Aorta (tissue), 5 donors: ENCODE measurements at places on chromosomes 3 and 15. TPM values are rescaled to one million over a fixed set of nuclear protein-coding genes. Genes with fewer than 3 reads are reported as not detected.

DNA sequence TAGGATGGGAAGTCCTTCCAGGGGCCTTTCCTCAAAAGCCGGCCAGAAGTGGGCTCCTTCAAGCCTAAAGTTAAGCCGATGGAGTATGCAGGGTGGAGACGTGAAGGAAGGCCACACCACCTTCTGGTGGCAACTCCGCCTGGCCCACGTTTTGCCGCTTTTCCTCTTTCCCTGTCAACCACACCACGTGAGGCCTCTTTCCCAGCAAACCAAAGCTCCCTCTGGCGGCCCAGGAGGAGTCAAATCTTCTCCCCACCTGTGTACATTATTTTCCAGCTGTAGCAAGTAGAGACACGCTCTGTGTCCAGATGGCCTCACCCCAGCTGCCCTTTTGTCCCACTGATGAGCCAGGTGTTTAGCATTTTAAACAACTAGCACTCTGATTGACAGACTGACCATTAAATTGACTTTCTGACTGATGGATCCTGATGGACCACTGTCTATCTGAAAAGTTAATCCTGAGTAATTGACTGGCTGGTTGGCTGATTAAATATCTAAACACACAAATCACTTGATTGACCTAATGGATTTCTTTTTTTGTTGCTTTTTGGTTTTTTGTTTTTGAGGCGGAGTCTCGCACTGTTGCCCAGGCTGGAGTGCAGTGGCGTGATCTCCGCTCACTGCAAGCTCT, 59.6 kb upstream of the ZBTB38 start:
- H3K4me1 ChIP-seq, result no peaks in the 10 kb centered on the region
- peak; percentile 85 for DNase-seq
- H3K36me3 ChIP-seq, result no peaks in the 10 kb centered on the region
- no peak overlapping the region for H3K27ac ChIP-seq
- no peak overlapping the region for H3K4me3 ChIP-seq

The CNTN6 gene
- 0.26 TPM for total RNA-seq

The PTX3 gene
- 68.2 TPM for total RNA-seq

The CX3CR1 gene
- 6.5 TPM for total RNA-seq

GRCh38 chr15:49906966-49907365, 212.1 kb downstream of the ATP8B4 start:
- no peaks in the 10 kb centered on the region for H3K36me3 ChIP-seq
- no peak overlapping the region for H3K4me3 ChIP-seq
- H3K27ac ChIP-seq, result no peak overlapping the region
- H3K27me3 ChIP-seq, result no peaks in the 10 kb centered on the region
- peaks cover 4% of the 10 kb centered on the region for H3K4me1 ChIP-seq

GRCh38 chr3:117681619-117682018, 972.0 kb downstream of the TUSC7 start:
- H3K27ac ChIP-seq, result no peak overlapping the region
- H3K4me1 ChIP-seq, result peaks cover 3% of the 10 kb centered on the region
- no peak for DNase-seq
- no peaks in the 10 kb centered on the region for H3K36me3 ChIP-seq

GRCh38 chr3:3632449-3632848, 166.8 kb upstream of the LRRN1 start:
- H3K36me3 ChIP-seq, result no peaks in the 10 kb centered on the region
- H3K27ac ChIP-seq, result no peak overlapping the region
- no peak for DNase-seq
- no peaks in the 10 kb centered on the region for H3K27me3 ChIP-seq
- no peak overlapping the region for H3K4me3 ChIP-seq

The GORASP1 gene
- total RNA-seq, result 62.2 TPM

DNA sequence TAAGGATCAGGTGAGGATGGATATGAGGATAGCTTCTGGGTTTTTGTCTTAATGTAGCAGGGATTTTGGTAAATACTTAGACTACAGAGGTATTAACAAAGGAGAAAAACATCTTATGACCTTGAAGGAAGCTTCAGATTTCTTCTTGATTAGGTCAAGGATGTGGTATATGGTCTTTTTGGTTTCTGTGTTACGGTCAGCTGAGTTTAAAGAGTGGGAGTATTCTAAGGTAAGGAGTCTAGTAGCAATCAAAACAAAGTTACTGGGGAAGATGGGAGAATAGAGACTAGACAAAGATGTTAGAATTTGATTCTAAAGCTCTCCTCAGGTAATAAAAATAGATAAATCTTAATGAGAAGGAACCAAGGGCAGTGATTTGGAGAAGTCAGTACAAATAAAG, 6.2 kb downstream of the HMG20A start:
- H3K4me3 ChIP-seq, result no peak overlapping the region
- H3K27ac ChIP-seq, result no peak overlapping the region
- no peaks in the 10 kb centered on the region for H3K36me3 ChIP-seq
- DNase-seq, result no peak

The SCAANT1 gene
- not detected for total RNA-seq

DNA sequence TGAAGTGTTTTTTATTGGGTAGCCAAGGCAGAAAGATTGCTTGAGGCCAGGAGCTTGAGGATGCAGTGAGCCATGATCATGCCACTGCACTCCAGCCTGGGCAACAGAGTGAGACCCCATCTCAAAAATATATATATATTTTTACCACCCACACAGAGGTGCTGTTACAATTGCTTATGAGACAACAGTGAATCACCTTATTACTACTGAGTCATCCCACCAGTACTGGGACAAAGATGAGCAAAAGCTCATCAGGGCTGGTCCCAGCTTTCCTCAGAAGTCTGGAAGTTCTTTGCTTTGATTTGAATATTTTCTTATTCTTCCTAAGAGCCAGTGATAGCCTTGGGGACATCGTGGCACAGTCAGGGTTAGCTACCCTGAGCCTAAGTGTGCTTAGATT, 207.7 kb downstream of the SOX2 start:
- no peak overlapping the region for H3K27ac ChIP-seq
- peaks cover 2% of the 10 kb centered on the region for H3K27me3 ChIP-seq
- H3K4me1 ChIP-seq, result no peaks in the 10 kb centered on the region
- DNase-seq, result no peak

The FBXL22 gene
- total RNA-seq, result 18.6 TPM

GRCh38 chr3:61580982-61581643, 19.7 kb downstream of the PTPRG start:
- H3K4me1 ChIP-seq, result no peaks in the 10 kb centered on the region
- H3K4me3 ChIP-seq, result no peak overlapping the region
- no peaks in the 10 kb centered on the region for H3K27me3 ChIP-seq
- no peaks in the 10 kb centered on the region for H3K36me3 ChIP-seq
- peak overlapping the region; percentile 5 for H3K27ac ChIP-seq
- DNase-seq, result no peak

The CORO2B gene
- 9.2 TPM for total RNA-seq

The TRAIP gene
- total RNA-seq, result 0.94 TPM

DNA sequence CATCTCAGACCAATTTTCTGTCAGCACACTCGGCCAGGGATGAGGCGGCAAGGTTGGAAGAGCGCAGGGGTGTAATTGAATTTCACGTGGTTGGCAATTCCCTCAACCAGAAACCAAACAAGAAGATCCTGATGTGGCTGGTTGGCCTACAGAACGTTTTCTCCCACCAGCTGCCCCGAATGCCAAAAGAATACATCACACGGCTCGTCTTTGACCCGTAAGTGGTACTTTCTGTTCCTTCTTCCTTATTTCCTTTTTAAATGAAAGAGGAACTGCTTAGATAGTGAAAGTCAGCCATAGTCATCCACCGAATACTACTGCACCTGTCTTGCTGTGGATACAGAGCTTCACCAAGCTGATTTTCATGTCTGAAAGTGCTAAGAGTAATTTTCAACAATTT, 60.1 kb downstream of the SGO1 start:
- H3K27me3 ChIP-seq, result no peaks in the 10 kb centered on the region
- peaks cover 10% of the 10 kb centered on the region for H3K36me3 ChIP-seq
- H3K4me3 ChIP-seq, result no peak overlapping the region
- no peak overlapping the region for H3K27ac ChIP-seq
- DNase-seq, result peak; percentile 60

- no peak overlapping the region for H3K4me3 ChIP-seq
- DNase-seq, result no peak
- H3K27me3 ChIP-seq, result no peaks in the 10 kb centered on the region
Measured at GRCh38 chr3:131988209-131988608, 46.6 kb downstream of the CPNE4 start.

The IL17RB gene
- 0.52 TPM for total RNA-seq

- no peak overlapping the region for H3K27ac ChIP-seq
- H3K27me3 ChIP-seq, result no peaks in the 10 kb centered on the region
- DNase-seq, result no peak
- H3K36me3 ChIP-seq, result no peaks in the 10 kb centered on the region
- no peak overlapping the region for H3K4me3 ChIP-seq
Measured at GRCh38 chr15:39553947-39554693, 26.8 kb upstream of the THBS1 start.

The LRRN1 gene
- total RNA-seq, result 4.8 TPM

DNA sequence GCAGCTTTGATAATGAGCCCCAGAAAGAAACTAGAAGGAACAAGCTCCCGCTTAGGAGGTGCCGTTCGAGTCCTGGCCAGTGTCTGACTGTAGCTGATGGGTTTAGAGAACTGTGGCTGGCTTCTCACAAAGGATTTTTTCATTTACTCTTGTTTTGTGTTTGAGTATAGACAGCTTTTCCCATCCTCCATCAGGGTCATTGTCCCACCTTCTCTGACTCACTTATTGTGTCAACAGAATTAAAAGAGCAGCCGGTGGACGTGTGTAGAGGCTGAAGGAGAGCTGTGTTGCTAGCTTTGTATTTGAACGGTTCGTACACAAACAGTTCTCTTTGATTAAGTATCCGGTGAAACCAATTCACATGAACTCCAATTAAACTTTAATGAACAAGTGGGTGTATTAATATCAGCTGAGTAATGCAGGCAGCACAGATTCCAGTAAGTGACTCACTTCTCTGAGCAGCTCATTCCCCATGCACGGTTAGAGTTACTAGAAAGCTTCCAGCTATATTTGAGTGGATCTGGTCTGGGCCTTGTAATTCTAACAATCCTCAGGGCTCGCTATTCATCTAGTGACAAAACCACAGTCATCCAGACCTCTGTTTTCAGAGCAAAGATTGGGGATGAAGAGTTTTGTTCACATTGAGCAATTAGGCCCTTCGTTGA, 141.0 kb downstream of the LPP start:
- no peak for DNase-seq
- no peaks in the 10 kb centered on the region for H3K36me3 ChIP-seq
- H3K27me3 ChIP-seq, result no peaks in the 10 kb centered on the region
- H3K27ac ChIP-seq, result peak overlapping the region; percentile 59

- no peaks in the 10 kb centered on the region for H3K4me1 ChIP-seq
- no peak for DNase-seq
- no peak overlapping the region for H3K27ac ChIP-seq
- H3K4me3 ChIP-seq, result no peak overlapping the region
- no peaks in the 10 kb centered on the region for H3K27me3 ChIP-seq
Measured at GRCh38 chr3:59759298-59760031, 709.6 kb upstream of the CFAP20DC start.

The SERPINI1 gene
- 13.5 TPM for total RNA-seq

DNA sequence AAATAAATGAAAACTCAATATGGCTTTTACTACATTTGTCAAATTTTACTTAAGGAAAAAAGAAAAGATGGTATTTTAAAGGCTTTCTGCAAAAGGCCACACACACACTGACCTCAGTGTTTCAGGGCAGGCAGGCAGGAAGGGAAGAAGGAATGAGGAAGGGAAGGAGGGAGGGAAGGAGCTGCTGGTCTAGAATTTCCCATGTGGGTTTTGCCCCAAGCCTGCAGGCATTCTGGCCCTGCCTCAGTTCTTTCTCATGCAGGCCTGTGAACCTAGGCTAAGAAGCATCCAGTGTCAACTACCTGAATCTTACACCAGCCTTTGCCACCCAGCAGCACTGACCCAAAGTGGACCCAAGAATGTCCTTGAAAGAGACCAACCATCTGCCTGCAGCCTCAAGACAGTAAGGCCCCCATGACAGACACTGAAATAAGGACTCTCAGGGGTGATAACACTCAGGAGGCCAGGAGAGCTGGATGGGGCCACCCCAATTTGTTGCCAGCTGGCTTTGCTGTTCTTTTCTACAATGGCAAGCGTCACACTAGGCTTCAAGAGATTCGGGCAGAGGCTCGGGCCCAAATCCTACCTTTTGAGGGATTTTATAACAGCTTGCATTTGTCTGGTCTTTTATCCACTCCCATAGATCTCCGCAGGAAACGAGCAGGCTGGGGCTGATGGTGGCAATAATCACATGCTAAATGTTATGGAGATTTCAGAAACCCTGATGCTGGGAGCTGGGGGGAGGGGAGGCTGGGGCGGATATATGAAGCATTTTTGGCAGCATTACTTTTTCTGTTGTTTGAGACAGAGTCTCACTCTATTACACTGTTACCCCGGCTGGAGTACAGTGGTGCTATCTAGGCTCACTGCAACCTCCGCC, 51.4 kb downstream of the XXYLT1 start:
- H3K27me3 ChIP-seq, result no peaks in the 10 kb centered on the region
- no peak overlapping the region for H3K4me3 ChIP-seq
- DNase-seq, result no peak
- H3K36me3 ChIP-seq, result no peaks in the 10 kb centered on the region

- DNase-seq, result no peak
- H3K36me3 ChIP-seq, result no peaks in the 10 kb centered on the region
- no peaks in the 10 kb centered on the region for H3K4me1 ChIP-seq
- H3K27ac ChIP-seq, result no peak overlapping the region
- no peak overlapping the region for H3K4me3 ChIP-seq
Measured at GRCh38 chr3:181725131-181725731, 13.5 kb downstream of the SOX2 start.

The PLA2G4E gene
- not detected for total RNA-seq

- no peaks in the 10 kb centered on the region for H3K36me3 ChIP-seq
- H3K4me1 ChIP-seq, result no peaks in the 10 kb centered on the region
- H3K27me3 ChIP-seq, result no peaks in the 10 kb centered on the region
- no peak overlapping the region for H3K4me3 ChIP-seq
- no peak overlapping the region for H3K27ac ChIP-seq
Measured at GRCh38 chr3:142602619-142603385, 6.6 kb downstream of the PLS1 start.

DNA sequence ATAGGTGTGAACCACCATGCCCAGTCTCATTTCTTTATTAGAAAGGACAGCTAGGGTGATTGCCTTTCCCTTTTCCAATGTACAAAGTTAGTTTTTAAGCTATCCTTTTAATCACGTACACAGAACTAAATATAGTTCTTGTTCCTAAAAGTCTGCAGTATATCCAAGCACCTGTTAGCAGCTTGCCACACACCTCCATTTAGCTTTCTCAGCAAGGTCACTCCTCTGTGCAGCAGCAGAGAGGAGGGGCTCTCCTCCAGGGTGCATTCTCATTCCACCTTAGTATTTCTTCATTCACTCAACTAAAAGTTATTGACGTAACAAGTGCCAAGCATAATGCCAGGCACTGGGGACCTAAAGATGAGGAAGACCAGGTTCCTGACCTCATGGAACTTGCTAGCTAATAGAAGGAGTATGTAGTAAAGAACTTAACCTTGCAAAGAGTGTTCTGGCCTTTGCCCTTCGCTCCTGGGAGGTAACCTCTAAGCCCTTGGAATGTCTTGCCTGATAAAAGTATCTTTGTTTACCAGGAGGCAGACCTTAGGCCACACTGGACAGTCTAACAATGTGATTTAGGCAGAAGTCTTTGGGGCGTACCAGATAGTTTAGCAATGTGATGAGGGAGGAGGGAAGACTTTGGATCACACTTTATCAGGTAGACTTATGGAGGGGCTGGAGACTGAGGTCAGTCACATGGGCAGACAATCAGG, 12.7 kb upstream of the PTPN9 start:
- no peaks in the 10 kb centered on the region for H3K27me3 ChIP-seq
- peaks cover 2% of the 10 kb centered on the region for H3K36me3 ChIP-seq
- no peaks in the 10 kb centered on the region for H3K4me1 ChIP-seq
- H3K27ac ChIP-seq, result no peak overlapping the region
- no peak overlapping the region for H3K4me3 ChIP-seq
